ENCODE measurements at places on chromosomes 13 and 19. TPM values are rescaled to one million over a fixed set of nuclear protein-coding genes. Genes with fewer than 3 reads are reported as not detected.

DNA sequence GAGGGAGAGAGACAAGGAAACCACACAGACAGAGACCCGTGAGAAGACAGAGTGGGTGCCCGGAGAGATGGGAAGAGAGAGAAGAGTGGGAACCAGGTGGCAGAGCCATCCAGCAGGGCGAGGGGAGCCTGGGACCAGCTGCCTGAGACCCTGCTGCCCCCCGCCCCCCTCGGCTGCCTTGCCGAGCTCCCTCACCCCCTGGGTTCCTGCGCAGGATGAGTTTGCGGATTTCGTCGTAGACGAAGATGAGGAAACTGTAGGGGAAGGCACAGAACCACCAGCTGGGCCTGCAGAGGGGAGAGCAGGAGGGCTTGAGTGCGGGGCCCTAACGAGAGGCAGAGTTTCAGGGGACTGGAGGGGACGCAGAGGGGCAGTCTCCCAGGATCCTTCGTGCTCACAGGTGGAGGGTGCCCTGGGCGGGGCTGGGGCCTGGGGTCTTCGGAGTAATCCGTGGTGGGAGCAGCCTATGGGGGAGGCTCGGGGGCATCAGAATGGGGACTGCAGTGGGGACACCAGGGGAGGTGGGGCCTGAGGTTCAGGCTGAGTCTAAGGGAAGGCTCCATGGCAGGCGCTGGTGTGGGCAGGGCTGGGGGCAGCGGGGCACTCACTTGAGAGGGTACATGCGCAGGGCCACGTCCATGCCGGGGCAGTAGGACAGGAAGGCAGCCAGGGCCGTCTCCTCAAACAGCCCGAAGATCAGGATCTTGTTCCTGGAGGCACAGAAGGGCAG lies 8.1 kb upstream of the RABAC1 start:
- DNase-seq = peak; percentile 48

DNA sequence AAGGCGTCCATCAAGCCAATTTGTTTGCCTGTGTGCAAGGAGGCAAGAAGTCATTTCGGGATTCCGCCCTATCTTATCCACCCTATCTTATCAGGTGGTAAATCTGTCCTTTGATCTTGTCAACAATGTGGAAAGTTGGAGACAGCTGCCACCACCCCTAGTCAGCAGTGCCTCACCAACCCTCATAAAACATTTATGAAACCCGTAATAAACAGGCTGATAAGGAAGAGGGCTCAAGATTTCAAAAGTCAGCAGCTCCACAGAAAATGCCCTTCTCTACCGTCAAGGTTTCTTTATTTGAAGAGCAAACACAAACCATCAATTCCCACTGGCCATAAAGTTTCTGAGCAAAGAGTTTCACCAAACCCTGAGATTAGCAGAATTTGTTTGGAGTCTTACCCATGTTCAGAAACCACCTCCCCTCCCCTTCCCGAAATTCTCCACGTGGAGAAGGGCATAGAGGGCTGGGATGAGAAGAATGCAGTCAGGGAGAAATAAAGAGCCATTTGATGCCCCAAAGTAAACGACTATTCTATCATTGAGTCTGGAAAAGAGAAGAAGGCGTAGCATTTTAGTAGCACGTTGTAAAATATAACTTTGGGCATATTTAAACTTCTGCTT lies 196.0 kb upstream of the GPR12 start:
- DNase-seq = no peak

DNA sequence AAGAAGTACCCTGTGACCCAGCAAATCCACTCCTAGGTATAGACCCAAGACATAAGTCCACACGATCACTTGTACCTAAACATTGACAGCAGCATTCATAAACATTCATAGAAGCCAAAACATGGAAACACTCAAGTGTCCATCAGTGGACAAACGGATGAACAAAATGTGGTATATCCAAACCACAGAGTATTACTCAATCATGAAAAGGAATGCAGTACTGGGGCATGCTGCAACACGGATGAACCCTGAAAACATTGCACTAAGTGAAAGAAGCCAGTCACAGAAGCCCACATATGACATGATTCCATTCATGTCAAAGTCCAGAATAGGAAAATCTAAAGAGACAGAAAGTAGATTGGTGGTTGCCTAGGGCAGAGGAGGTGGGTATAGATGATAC lies 22.8 kb upstream of the CCNE1 start:
- no peak for DNase-seq

- DNase-seq = no peak
These were observed 13.1 kb upstream of the PNMA8C start for GRCh38 chr19:46441866-46442265.

DNA sequence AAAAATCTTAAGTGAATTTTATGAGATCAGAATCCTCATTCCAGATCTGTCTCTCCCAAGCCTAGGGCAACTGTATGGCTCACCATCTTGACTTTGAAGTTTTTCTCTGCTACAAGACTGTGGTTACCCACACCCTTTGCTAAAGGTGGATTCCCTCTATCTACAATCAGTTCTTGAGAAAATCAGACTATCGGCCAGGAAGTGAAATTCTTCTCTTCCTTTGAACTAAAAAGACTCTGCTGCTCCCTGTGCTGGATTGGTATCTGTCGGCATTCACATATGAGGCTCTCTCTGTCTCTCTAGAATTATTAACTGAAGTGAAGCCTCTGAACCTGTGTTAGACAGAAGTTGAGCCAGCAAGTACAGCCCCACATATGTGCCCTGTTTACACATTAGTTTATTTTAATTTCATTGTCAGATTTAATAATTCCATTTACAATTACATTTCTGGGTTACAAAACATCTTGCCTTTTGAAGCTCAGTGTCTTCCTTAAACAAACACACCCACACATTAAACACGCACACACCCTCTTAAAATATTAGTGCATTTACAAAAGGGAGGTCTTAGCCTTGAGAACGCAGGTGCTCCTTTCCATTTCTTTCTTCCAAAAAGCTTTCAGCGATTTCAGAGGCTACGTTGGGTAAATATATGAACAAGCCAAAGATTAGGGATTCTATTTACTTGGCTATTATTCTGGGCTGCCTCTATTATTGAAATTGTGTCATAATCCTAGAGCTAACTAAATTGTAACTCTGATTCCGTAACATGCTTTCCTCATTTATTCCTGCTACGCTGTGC lies 145.7 kb downstream of the MIPEP start:
- no peak for DNase-seq

DNA sequence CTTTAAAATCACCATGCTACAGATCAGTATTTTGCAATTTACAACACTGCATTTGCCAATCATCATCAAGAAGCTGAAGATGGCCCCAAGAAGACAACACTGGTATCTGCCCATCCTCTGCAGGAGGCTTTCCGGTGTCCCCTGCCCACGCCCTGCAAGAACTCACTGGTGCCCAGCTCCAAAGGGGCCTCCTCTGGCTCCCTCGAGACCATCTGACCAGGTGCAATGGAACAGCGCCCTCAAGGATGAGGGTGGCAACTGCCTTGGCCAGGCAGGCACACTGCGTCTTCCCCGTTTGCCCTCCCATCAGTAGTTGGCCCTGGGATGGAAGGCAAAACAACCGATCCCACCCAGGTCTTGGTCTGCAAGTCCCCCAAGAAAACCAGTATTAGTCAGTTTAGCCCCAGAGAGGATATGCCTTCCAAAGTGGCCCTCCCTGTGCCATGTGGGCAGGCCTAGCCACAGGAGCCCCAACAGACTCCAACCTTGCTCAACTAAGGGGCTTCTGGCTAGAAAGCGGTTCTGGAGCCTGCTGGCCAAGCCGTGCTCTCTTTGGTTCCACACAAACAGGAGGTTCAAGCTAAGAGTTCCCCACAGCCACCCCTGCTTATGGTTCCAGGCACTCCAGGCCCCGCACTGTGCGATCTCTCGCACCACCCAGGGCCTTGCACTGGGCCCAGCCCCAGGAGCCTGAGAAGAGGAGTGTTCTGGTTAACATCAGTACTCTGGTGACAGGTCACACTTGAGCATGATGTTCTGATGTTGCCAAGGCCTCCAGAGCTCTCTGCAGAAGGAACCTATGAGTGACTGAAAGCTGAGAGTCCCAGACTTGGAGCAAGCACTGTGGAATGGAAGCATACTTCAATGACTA lies 4.7 kb downstream of the PCID2 start:
- no peak for DNase-seq

DNA sequence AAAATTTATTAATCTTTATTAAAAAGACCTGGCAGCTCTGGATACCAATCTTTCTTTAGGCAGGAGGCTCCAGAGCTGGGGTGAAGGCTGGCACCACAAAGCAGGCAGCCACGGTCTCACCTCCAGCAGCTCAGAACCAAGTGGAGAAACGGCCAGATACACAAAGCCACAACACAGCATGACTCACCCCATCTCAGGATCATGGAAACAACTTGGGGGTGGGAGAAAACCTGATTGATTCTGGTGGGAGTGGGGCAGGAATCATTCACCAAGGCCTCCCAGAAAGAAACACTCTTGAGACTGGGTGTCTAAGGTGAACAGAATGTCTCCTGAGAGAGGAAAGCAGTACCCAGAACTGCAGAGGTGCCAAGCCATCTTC lies 64.2 kb downstream of the CRYL1 start:
- DNase-seq = peak; percentile 87

DNA sequence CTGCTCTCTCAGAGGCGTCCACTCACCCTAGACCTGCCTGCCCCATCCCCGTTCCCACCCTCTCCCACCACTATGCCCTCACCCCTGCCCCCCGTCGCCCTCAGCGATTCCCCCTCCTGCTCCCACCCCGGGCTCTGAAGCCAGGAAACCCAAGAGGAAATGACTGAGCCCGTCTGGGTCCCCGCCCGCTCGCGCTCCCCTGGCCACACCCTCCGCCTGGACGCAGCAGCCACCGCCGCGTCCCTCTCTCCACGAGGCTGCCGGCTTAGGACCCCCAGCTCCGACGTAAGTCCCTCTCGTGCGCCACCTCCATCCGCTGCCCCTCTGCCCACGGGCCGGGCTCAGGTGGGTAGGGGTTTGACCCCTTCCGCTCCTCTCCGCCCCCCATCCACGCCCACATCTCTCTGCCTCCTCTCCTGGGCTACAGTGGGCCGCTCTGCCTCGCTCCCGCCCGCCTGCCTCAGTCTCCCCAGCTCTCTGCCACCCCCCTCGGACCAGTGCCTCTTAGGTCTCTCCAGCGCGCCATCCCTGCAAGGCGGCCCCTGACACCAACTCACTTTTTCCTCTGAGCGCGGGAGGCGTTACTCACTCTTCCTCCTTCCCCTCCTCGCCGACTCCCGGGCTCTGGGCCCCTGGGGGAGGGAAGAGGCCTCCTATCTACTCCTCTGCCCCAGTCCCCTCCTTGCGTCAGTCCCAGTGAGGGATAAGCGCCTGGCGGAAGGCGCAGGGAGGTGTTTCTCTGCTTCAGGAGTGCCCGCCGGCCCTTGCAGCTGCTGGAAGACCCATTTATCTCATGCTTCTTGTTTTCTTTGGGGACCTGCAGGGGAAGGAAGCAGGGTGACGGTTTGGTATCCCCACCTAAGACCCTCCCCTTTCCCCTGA lies at the start of gene FXYD5:
FXYD5 (plus strand) TSS at position 211 of the 882 bp plus-strand sequence. CDS start 816 bp downstream, outside the sequence.
- DNase-seq = peak; percentile 98

DNA sequence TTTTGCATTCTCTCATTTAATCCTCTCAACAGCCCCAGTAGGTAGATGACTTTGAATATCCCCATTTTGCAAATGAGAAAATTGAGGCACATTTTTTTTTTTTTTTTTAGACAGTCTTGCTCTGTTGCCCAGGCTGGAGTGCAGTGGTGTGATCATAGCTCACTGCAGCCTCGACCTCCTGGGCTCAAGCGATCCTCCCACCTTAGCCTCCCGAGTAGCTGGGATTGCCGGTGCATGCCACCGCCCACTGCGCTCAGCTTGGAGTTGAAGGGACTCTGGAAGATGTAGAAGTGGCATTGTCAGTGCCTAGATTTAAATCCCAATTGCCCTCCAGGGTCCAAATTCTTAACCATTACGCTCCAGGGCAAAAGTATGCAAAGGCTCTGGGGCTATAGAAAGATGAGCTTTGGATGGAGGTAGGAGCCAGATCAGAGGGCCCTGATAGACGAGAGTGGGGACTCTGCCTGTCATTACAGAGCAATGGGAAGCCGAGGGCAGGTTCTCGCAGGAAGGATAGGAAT lies 813 bp upstream of the MCOLN1 start:
- DNase-seq = no peak

DNA sequence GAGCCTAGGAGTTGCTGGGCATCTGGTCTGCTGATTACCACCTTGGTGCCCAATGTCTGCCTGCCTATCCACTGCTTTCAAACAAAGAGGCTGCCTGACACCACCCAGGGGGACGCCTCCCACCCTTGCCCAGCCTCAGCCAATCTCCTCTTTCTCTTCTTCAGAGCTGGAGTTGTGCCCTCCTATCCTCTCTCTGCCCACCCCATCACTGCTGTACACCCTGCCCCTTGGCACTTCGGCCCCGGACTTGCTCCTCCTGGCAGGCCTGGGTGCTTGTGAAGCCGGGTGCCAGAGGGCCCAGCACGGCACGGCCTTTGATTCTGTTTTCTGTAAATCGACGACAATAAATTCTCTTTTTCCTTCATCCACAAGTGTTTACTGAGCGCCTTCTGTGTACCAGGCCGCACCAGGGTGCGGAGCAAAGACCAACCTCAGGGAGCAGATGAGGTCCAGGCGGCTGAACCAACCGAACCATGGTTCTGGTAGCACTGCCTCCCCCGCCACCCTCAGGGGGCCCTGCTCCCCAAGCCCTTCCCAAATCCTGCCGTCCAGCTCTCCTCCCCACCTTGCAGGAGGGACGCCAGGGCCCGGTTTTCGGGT lies 5.0 kb downstream of the RNF225 start:
- peak; percentile 75 for DNase-seq

GRCh38 chr19:5895409-5895808 lies 8.2 kb downstream of the NDUFA11 start:
- DNase-seq = peak; percentile 44

DNA sequence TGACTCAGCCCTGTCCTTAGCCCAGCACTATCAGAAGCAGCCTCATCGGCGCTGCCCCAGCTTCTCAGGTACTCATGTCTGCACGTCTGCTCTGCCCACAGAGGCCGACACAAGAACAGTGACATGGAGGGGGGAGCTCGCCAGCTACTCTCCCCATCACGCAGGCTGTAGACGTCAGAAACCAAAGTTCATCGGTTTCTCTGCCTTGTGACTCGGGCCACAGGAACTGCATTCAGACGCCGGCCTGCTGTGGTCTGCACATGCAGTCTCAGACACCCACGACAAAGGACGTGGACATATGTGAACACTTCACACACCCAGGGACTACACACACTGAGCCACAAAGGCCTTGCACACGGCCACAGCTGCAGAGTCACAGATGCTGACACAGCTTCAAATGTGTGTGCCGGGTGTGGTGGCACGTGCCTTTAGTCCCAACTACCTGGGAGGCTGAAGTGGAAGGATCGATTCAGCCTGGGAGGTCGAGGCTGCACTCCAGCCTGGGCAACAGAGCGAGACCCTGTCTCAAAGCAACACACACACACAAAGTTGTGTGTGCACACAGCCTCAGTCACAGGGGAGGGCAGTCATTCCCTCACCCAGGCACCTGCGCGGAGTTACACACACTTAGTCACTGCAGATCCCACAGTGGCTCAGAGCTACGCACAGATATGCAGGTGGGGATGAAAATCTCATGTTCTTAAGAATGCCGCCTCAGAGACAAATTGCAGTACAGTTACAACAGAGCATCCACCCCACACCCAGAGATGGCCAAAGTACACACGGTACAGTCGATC lies 4.9 kb upstream of the ZFP36 start:
- peak; percentile 90 for DNase-seq

DNMT1 gene
- 24.2 TPM for total RNA-seq

ERFL gene
- total RNA-seq = under 0.01 TPM

CBY2 gene
- total RNA-seq = not detected

Measured in osteoblast (primary cell).